A172 (cell line): ENCODE measurements at places on chromosomes 12 and 14. TPM values are rescaled to one million over a fixed set of nuclear protein-coding genes. Genes with fewer than 3 reads are reported as not detected.

GRCh38 chr12:54593135-54593534 lies 4.7 kb upstream of the PPP1R1A start:
- no peak for DNase-seq

DNA sequence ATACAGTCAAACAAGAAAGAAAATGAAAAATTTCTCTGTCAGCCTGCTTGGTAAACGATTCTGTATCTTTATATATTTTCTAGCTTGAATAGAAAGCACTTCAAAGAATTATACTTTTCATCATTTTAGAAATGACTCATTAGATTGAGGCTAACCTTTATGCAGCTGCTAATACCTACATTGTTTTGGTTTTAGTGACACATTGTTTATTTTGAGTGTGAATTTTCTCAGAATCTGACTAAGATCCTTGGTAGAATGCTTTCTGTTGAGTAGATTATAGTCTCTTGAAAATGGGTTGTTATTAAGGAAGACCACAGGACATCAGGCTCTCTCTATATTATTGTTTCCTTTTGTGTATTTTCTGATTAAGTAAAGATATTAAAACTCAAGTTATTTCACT lies at the start of gene PMCH:
TSS of gene PMCH (minus strand) at position 45 of the 400 bp plus-strand sequence. CDS start 63 bp downstream, outside the sequence.
- DNase-seq, result peak; percentile 46

DNA sequence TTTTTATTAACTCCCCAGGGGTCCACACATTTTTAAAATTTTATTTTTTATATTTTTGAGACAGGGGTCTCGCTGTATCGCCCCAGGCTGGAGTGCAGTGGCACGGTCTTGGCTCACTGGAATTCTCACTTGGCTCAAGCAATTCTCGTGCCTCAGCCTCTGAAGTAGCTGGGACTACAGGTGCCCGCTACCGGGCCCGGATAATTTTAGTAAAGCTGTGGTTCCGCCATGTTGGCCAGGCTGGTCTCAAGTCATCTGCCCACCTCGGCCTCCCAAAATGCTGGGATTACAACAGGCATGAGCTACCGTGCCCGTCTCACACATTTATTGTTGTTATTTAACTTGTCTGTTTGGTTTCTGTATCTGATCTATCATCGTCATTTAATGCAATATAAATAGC lies 307.4 kb downstream of the TMTC2 start:
- DNase-seq, result no peak

DNA sequence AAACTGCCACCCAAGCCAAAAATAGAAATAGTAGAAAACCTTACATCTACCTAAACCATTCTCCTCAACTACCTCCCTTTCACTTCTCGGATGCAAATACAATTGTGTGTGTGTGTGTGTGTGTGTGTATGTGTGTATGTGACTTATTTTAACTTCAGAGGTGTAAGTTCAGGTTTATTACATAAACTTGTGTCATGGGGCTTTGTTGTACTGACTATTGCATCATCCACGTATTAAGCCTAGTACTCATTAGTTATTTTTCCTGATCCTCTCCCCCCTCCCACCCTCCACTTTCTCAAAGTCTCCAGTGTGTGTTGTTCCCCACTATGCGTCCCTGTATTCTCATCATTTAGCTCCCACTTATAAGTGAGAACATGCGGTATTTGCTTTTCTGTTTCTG lies 592.5 kb upstream of the ATP2B1 start:
- DNase-seq, result no peak

DNA sequence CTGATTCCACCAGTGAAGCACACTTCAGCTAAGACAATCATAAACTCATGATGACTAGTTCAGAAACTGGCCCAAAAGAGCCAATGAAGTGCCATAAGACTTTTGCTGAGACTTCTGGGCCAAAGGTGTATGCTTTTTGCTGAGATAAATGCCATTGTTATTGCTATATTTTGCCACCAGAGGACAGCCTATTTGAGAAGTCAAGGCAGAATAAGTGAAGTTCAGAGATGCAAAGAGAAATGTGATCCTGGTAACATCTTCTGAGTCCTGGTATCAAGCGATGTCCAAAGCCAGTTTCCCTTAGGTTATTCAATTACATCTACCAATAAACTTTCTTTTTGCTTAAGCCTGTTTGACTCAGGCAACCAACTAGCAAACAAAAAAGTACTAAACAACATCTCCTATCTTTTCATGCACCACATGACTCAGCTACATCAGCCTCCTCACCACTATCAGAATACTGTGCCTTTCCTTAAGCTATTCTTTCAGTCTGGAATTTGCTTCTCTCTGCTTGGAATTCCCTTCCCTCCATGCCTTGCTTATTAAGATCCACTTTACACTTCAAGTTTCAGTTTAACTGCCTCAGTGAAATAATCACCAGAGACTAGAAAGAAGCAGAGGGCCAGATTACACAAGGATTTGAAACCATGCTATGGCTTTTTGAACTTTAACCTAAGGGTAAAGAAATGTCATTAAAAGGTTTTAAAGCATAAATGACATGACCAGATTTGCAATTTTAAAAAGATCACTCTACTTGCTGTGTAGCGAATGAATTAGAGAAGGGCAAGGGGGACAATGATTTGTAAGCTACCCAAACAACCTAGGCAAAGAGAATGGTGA lies 14.0 kb downstream of the CRY1 start:
- DNase-seq, result peak; percentile 19

GRCh38 chr14:80208461-80208860 lies 2.8 kb downstream of the DIO2 start:
- no peak for DNase-seq

BEST3 gene
- total RNA-seq, result 0.31 and 1.3 TPM in 2 replicates

GRCh38 chr12:49261721-49262120 lies 3.2 kb upstream of the TUBA1C start:
- DNase-seq, result no peak
